ENCODE measurements at places on chromosomes 3 and 15. TPM values are rescaled to one million over a fixed set of nuclear protein-coding genes. Genes with fewer than 3 reads are reported as not detected.

GRCh38 chr3:98259707-98260106, 4.3 kb upstream of the OR5H6 start:
- DNase-seq, result no peak

GRCh38 chr15:79339588-79340314, 28.8 kb downstream of the TMED3 start:
- DNase-seq, result no peak

DNA sequence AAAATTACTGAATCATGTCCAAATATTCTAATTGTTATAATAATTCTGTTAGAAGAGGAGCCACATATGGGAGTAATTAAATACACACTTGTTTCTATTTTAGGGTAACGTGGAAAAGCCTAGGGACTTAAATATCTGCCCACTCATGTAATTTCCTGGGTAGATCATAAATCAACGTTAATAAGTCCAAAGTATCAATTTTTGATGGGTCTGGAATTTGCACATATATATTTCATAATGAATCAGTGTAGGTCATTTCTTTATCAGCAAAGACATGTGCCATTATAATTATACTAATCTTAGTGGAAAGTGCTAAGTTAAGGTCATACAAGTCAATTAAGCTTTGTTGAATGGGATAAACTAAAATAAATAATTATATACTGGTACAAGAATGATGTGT, 346.2 kb downstream of the ZBBX start:
- no peak for DNase-seq

DNA sequence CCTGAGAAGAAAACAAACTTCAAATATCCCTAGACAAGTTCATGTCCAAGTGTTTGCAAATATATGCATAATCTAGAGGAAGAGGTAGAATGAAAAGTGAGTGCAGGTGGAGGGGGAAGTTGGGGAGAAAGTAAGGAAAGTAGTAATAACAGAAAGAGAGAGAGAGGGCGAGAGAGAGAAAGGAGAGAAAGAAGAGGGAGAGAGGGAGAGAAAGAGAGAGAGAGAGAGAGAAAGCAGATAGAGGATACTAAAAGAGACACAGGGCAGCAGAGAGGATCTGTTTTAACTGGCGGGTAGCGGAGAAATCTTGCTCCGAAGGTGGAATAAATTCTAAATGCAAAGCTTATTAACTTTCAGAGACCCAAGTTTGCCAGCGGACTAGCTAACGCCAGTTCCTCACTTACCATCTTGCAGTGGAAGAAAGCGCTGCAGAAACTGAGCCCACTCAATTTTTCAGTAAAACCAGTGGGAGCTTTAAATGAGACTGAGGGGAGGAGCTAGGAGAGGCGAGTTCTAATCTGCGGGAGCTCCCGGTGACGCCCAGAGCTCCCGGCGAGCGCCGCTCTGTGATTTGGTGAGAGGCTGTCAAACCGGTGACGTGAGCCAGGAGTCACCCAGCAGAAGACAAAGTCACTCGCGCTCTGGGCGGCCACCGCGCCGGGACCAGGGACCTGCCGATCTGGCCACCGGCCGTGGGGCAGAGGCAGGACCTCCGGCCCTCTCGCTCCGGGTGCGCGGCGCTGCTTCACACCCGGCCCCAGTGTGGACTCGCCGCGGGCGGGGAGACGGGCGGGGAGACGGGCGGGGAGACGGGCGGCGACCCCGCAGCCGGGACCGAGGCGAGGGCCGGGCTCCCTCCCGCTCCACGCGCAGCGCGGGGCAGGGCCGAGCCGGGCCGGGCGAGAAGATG, at the start of gene GMNC:
GMNC (minus strand) TSS at position 486 of the 910 bp plus-strand sequence; CDS start at position 407, 79 bp downstream.
- DNase-seq, result peak; percentile 89

DNA sequence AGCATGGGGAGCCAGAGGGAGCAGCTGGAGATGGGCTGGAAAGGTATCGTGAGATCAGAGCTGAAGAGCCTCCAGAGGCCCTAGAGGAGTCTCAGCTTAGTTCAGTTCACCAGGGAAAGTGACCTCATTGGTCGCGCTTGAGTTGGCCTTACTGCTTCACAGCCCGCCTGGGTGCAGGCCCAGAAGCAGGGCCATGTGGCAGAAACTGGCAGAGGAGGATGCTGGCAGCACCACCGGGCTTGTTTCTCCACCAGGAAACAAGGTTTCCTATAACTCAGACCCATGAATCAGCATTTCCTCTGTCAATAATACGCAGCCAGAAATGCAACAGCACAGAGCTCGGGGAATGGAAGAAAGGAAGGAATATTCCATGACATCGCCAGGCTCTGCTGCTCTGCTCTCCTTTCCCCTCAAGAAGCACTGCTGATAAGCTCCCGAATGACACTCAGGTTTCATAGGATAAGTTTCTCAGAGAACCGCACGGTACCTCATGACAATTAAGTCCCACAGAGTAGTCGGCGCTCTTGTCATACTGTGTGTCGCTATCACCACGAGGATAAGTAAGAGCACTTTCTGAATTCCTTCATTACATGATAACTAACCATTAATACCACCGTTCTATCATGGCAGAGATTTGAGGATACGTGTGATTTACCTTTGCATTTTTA, 147.1 kb upstream of the LPP start:
- DNase-seq, result no peak

DNA sequence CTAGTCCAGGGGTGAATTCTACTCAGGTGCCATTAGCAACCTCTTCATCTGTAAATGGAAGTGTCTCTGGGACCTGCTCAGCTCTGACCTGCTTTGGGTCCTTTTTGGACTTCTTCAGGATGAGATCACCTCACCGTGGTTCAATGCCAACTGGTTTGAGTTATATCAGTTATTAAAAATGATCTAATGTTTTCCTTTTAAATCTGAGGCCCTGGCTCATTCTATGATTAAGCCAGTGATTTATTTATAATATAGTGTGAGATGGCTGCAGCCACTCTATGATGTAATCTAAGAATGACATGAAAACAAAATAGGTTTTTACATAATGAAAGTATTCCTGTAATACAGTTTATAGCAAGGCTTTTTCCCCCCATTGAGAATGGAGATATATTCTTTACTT, 79.4 kb downstream of the LPP start:
- DNase-seq, result no peak

- DNase-seq, result no peak
These were observed 725 bp upstream of the SCAMP2 start for GRCh38 chr15:74873756-74874424.

- no peak for DNase-seq
These were observed 1037.9 kb downstream of the ROBO1 start for GRCh38 chr3:78729946-78730345.

GRCh38 chr3:135803028-135803692, 162.4 kb upstream of the PPP2R3A start:
- no peak for DNase-seq

DNA sequence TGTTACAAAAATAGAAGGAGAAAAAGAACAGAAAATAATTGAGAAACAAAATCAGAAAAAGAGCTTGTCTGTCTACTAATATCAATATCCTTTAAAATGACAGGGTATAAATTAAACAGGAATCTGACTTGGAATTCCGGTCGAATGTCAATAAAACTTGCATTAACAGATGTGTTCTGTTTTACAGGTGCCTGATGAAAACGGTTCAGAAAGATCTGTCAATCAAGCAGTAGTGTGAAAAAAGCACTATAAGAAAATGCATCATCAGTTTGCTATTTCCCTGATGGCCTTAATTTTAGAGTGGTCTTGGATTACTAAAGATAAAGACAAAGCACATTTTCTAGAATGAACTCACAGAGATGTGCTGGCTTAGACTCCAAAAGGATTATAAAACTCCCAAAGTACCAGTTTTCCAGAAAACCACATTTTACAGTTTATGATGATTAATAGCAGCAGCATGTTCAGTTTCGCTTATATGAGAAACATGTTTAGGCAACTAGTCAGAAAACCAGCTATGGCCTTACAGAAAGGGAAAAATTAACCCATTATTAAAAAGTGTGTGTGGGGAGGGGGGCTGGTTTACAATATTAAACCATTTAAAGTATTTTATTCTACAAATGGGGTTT, 8.2 kb upstream of the C3orf38 start:
- no peak for DNase-seq

DNA sequence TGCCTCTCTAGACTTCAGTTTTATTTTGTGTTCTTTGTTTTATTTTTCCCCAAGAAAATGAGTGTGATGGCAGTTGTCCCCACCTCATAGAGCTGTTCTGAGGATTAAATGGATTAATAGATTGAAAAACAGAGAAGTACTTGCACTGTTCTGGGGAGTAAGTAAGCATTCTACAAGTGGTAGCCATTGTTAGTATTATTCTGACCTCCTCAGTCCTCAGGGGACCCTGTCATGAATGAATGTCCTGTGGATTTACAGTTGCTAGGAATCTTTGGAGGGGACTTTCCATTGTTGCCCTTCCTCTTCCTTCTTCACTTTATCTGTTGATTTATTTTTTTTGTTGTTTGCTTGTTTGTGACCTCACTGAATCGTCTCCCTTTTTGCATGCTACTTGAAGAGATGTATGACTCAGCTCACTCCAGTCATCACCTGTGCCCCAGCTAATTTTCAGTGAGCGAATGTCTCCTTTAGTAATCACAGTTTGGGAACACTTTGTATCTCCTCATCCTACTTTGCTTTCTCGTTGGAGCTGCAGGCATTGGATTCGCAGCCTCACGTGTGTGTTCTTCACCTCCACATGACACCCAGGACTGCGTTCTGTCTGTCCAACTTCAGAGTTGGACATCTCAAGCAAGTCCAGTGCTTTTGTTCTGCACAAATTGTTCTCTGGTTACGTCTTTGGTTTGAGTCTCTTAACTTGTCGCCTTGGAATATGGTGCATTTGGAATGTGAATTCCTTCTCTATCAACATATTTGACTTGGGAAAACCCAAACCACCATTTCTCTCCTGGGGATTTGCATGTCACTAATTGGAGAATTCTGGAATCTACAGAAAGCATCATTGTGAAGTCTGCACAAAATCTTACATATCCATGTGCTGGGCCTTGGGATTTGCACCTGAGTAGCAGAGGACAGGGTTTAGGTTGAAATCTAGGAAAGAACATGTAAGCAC, 54.5 kb downstream of the LRTM1 start:
- DNase-seq, result no peak

- DNase-seq, result no peak
These were observed 1222.0 kb downstream of the ROBO1 start for GRCh38 chr3:78545827-78546226.

DNA sequence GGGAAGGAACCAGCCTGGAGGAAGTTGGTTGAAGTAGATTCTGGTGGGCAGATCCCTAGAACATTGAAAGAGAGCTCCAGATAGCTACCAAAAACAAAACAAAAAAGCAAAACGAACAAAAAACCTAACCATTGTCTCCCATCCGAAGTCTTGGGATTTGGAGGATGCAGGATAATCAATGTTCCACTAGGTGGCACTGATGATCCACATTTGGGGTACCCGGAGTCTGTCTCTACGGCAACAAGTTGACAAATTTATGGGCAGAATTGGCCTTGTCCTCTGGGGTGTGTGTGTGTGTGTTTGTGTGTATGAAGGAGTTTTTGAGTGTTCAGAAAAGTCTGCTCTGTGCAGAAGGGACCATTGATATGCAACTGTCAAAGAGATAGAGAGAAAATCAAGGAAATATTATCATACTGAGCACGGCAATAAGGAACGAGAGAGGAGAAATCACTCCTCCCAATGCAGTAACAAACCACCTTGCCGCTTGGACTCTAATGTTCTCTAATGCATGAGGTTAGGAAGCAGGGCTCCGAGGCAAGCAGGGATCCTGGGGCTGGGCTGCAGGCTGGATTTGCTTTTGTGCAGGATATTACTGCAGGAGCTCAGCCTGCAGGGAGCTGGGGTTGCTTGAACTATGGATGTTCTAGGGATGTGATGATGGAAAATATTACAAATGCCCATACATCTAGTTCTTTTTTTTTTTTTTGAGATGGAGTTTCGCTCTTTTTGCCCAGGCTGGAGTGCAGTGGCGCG, 59.8 kb upstream of the KLHL25 start:
- DNase-seq, result no peak

- DNase-seq, result no peak
These were observed 911 bp upstream of the AZI2 start for GRCh38 chr3:28349469-28350000.

DNA sequence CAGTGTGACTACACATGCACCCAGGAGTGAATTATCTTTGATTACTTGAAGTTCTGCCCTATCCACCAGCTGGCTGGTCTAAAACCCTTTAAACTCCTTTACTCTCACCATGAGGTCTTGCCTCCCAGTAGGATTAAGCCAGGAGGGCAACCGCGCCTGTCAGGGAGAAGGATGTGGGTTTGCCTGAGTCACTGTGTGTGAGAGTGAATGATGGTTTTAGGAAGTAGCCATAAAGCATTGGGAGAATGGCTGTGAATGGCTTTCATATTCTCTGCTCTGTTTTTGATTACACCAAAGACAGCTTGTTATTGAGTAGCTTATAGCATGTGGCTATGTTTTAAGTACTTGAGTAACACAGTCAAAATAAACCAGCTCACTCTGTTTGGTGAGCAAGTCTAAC, 637.7 kb upstream of the TBL1XR1 start:
- DNase-seq, result no peak

DNA sequence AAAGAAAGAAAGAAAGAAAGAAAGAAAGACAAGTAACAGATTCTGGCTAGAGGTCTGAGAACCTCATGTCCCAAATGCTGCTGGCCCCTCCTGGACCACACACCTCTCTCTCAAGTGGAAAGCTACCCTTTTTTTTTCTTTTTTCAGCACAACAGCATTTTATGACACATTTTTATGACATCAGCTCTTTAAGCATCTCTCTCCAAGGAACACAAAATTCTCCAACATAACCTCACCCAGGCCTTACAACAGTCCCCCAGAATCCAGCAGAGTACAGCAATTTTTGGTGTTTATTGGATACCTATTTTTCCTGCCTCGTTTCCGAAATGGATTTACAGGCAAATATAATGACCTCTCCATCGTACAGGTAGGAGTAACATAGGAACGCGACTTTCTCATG, 11.2 kb upstream of the NTRK3 start:
- no peak for DNase-seq

DNA sequence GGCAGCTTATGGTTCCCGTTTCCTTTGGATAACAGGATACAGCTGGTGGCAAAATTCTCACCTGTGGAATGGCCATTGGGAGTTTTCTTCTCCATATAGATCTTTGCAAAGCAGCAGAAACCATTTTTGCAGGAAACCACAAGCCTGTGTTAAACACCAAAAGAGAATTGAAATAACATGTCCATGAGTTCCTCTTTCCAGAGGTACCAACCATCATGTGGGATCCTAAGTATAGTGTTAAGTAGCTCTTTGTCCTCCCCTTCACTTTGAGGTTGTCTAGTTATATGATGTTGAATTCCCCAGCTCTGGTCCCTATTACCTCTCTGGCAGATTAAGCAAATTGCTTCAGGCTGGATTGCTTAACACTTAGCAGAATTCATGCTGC, 94.9 kb downstream of the AKAP13 start:
- DNase-seq, result no peak

GRCh38 chr3:161390200-161390599, 18.9 kb upstream of the SPTSSB start:
- DNase-seq, result no peak

ELL3 gene
- total RNA-seq, result 3.4 TPM

ZNF654 gene
- 16.8 TPM for total RNA-seq

NKIRAS1 gene
- 11.9 TPM for total RNA-seq

CP gene
- 121 TPM for total RNA-seq

ATOSA gene
- total RNA-seq, result 80.3 TPM

Data from spleen (tissue), 13 donors.